Urinary bladder (tissue), 4 donors: ENCODE measurements at places on chromosomes 3 and 15. TPM values are rescaled to one million over a fixed set of nuclear protein-coding genes. Genes with fewer than 3 reads are reported as not detected.

- DNase-seq: no peak
These were observed 72.0 kb downstream of the KCNH8 start for GRCh38 chr3:19220311-19220710.

GRCh38 chr3:139944256-139944910 lies 9.4 kb downstream of the CLSTN2 start:
- DNase-seq: no peak

DNA sequence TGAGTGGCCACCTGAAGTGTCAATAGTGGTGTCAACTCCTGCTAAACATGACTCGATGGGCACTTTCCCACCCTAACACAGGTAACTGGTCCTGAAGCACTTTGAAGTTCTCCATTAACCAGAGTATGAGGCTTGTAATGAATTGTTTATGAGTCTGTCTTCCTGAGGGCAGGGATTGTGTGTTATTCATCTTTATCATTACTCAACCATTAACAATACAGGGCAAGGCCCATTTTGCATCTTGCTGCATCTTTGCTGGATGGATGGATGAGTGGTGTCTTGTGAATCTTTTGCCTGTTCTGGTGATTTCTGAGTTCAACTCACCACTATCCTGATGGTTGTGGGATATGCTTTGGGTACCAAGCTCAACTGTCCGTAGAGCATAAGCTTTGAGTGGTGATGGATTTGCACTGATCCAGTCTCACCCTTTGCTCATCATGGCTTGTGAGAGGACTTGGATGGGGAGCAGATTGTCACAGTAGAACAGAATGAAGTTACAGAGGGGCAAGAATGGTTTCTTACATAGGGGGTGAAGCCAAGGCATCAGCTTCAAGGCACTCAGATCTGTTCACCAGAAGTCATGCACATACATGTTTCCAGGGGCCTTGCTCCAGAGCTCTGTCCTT lies 22.3 kb upstream of the EPB42 start:
- no peak for DNase-seq

The PGBD4 gene
- polyA plus RNA-seq: 0.96 TPM

The CPNE9 gene
- 0.18 TPM for polyA plus RNA-seq
